ENCODE measurements at places on chromosomes 7 and 10.

- DNase-seq, result no peak
Measured at GRCh38 chr7:107588529-107589130, 8.6 kb downstream of the BCAP29 start.

DNA sequence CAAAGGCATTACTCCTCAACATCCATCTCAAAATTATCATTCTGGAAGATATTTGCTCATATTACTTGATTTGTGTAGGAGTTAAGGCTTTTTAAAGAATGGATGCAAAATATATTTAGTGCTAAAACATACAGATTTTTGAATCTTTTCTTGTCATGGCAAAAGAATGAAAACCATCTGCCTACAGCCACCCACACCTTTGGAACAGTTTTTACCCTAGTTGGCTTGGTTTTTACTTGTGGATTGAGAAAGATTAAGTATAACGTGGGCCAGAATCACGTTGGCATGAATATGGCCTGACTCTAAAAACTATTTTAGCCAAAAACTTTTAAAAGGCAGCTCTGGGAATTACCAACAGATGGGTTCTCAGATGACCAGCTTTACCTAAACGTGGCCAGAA lies 128.2 kb downstream of the SPAG6 start:
- no peak for DNase-seq

DNA sequence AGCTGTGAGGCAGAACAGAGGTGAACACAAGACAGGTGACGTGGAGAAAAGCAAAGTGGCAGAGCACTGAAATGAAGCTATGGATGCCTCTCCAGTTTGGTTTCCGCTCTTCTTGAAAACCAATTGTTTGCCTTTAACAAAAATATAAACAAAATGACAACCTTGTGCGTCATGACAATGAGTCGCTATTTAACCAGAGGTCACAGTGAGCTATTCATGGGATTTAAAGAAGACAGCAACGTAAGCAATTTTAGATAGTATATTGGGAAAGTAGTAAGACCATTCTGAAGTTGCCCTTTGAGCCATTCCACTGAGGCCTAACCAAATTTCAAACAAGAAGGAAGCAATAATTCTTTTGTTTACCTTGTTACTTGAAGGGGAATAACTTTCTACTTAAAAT lies 15.2 kb upstream of the LRRTM3 start:
- DNase-seq, result no peak

DNA sequence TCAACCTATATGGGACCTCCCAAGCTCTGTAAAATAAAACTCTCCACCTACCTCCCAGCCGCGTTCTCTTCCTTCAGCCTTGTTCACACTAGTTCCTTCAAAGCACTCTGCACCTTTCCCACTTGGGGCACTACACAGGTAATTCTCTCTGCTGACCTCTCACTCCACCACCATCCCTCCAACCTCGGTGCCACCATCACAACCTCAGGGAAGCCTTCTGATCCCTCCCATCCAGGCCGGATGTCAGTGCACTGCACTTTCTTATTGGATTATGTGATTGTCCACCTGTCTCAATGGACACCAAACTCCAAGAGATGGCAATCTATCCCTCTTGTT lies 7.0 kb downstream of the LARP4B start:
- no peak for DNase-seq

DNA sequence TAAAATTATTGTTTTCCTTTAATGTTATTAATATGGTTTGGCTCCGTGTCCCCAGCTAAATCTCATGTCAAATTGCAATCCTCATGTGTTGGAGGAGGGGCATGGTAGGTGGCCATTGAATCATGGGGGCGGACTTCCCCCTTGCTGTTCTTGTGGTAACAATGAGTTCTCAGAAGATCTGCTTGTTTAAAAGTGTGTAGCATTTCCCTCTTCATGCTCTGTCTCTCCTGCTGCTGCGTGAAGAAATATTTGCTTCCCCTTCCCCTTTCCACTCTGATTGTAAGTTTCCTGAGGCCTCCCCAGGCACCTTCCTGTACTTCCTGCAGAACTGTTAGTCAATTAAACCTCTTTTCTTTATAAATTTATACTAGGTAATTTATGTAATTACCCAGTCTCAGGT lies 27.5 kb downstream of the VIM start:
- no peak for DNase-seq

DNA sequence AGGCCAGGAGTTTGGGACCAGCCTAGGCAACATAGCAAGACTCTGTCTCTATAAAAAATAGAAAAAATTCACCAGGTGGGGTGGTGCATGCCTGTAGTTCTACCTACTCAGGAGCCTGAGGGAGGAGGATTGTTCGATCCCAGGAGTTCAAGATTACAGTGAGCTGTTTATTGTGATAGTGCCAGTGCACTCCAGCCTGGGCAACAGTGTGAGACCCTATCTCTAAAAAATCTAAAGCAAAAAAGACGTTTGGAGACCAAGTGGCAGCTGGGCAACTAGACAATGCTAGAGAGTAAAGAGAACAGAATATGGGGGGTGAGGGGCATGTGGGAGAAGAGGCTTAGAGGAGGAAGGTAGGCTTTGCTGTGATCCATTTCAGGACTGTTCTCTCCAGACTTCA lies 1.4 kb downstream of the PDSS1 start:
- no peak for DNase-seq

DNA sequence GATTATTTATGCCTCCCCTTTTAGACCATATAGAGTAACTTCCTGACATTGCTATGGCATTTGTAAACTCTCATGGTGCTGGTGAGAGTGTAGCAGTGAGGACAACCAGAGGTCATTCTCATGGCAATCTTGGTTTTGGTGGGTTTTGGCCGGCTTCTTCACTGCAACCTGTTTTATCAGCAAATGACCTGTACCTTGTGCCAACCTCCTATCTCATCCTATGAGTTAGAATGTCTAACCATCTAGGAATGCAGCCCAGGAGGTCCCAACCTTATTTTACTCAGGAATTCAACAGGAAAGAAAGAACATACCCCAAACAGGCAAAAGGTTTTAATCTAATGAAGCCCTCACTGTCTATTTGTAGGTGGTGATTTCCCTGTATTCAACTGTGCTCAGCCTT lies 205.4 kb upstream of the YAE1 start:
- no peak for DNase-seq
